ENCODE measurements at places on chromosomes 12 and 14.

- DNase-seq: no peak
Measured at GRCh38 chr12:50567926-50568325, 63.1 kb downstream of the DIP2B start.

- DNase-seq: no peak
Measured at GRCh38 chr12:23947395-23947794, 2.1 kb downstream of the SOX5 start.

- DNase-seq: no peak
Measured at GRCh38 chr14:98923596-98923995, 348.4 kb downstream of the BCL11B start.

- no peak for DNase-seq
Measured at GRCh38 chr14:21352587-21352986, 31.2 kb downstream of the SUPT16H start.

GRCh38 chr14:99407416-99407815, 73.2 kb downstream of the SETD3 start:
- DNase-seq: no peak

DNA sequence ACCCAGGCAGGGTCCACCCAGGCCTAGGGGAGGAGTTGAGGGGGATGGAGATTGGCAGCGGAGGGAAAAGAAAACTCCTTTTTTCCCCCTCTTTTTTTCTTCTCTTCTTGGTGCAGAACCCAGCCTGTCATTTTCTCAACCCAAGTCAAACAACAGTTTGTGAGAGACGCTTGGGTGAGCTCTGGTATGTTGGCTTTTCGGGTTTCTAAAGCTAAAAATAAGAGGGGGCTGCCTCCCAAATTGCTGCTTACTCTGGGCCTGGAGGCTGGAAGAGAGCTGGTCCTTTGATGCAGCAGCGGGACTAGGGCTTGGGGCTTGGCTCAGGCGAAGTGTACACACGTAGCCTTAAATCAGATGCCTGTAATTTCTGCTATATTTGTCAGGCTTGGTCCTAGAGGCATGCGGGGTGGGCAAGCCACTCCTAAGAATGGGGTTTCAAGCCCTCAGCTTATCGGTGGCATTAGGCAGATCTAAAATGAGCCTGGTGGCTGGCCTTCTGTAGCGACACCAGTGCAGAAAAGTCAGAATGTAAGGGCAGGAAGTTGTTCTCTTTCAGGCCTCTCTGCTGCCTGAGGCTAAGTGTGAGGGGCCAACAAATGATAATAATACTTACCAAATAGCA, 816 bp upstream of the SLC8A3 start:
- no peak for DNase-seq

DNA sequence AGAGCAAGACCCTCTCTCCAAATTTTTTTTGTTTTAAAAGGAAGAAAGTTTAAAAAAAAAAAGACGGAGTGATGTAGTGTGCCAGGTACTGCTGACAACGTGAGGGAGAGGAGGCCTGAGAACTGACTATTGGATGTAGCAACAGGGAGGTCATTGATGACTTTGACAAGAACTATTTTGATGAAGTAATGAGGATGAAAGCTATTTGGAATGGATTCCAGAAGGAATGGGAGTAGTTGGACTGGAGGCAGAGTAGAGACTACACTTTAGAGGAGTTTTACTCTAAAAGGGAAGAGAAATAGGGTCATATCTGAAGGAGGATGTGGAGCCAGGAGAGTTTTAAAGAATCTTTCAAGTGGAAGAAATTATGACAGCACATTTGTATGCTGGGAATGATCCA, 27.8 kb upstream of the SLC38A2 start:
- no peak for DNase-seq

DNA sequence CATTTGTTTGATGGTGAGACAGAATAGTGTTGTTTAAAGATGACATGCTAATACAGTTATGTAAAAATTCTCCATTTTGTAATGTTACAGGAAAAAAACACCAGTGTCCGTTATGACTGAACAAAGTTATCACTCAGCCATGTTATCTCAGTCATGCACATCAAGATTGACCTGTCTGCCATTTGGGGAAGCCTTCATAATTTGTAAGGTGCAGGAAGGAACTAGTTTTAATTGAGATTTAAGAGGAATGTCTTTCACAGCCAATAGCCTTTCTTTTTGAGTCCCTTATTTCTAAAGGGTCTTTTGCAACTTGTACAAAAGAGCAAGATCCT, 432.2 kb downstream of the RAD51B start:
- no peak for DNase-seq

GRCh38 chr14:101230161-101230850, 326.8 kb upstream of the RTL1 start:
- DNase-seq: peak; percentile 4

- no peak for DNase-seq
Measured at GRCh38 chr12:15477761-15478160, 155.5 kb downstream of the PTPRO start.

- no peak for DNase-seq
Measured at GRCh38 chr12:31019976-31020375, 53.7 kb upstream of the DDX11 start.

DNA sequence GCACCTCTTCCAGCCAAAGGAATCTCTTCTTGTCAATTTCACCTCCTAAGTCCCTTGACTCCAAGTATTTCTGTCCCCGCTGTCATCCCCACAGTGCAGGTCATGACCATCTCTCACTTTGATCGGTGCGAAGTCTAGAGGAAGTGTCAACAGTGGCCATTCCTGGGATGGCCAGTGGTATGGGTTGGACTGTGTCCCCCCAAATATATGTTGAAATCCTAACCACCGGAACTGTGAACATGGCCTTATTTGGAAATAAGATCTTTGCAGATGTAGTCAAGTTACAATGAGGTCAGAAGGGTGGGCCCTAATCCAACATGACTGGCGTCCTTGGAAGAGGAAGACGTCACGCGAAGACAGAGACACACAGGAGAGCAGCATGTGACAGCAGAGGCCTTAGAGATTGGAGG, 155.9 kb upstream of the PRMT8 start:
- no peak for DNase-seq

DNA sequence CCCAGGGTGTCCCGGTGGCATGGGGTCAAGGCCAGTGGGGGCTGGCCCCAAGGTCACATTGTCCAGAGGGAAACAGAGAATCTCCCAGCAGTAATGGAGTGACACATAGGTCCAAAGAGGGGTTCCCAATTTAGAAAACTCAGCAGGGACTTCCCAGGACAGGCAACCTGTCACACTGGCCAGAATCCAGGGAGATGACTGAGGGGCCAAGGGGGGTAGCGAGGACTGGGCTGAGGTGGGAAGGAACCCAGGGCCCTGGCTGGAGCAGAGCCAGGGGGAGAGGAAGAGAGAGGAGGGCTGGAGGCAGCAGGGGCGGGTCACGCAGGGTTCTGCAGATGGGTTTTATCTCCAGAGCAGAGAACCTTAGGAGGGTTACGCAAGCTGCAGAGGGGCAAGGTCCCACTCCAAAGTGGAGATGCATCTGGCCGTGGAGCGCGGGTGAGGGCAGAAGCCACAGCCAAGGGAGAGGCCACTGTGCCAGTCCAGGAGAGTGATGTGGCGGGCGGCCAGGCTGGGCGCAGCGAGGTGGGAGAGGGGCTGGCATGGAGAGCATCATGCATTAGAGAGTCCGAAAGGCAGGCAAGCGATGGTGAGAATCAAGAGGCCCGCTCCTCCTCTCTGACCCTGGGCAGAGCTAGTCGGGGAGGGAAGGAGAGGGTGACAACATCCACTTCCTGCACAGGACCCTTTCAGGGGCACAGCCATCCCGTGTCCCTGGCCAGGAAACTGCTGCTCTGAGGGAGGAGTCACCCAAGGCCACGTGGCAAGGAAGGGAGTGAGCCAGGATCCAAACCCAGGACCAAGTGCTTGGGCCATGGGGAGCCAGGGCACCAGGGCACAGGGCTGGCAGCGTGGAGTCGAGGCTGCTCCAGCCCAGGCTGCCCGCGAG, 29.0 kb downstream of the NCOR2 start:
- DNase-seq: no peak

- DNase-seq: no peak
Measured at GRCh38 chr12:48788854-48789775, at the start of gene ADCY6. Gene ADCY6 (minus strand): TSS chr12:48789089. CDS start chr12:48783434, 5,655 bp downstream.

DNA sequence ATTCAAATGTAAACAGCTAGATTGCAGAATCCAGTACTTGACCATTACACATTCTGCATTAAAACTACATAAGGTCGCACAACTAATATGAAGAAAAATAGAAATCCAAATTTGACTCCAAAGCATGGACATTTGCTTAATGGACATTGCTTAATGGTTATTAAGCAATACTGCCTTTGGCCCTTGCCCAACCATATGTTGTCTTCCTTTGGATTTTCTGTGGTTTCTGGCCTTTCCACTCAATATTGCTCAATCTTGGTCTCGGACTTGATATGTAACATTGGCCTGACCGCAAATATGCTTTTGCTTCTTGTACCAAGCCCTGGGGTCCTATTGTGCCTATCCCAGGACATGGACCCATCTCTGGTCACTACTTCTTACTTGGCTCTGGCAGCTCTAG, 67.2 kb downstream of the PTPRR start:
- DNase-seq: no peak

GRCh38 chr12:107178776-107179175, 85.4 kb upstream of the CRY1 start:
- DNase-seq: peak; percentile 64

DNA sequence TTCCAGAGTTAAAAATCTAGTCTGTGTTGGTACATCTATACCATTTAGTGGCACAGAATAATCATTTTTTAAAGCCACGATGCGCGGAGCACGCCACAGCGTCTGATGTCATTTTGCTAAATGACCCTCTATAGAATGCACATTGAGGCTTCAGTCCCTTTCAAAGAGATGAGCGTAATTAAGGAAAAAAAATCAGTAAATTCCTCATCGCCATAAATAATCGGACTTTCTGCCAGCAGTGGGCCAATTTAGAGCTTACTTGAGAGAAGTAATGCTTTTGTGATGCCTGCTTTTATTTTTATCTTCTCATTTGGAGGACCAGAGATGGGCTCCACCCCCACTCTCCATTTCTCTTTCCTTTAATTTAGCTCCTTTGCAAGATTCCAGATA, 4.0 kb downstream of the ASCL1 start:
- DNase-seq: no peak

- DNase-seq: no peak
Measured at GRCh38 chr12:64120568-64120967, 101.5 kb downstream of the KICS2 start.

- DNase-seq: no peak
Measured at GRCh38 chr14:76267322-76268046, 108.5 kb upstream of the ESRRB start.

Data from CD8-positive, alpha-beta T cell (primary cell).